ENCODE measurements at places on chromosomes 5 and 9.
A peak's percentile ranks its signal among the peaks of the same experiment; 100 is the strongest.

- DNase-seq: no peak
These were observed 48.8 kb downstream of the FAM81B start for GRCh38 chr5:95439801-95440493.

- no peak for DNase-seq
These were observed 413.5 kb upstream of the CLINT1 start for GRCh38 chr5:158272409-158272808.

DNA sequence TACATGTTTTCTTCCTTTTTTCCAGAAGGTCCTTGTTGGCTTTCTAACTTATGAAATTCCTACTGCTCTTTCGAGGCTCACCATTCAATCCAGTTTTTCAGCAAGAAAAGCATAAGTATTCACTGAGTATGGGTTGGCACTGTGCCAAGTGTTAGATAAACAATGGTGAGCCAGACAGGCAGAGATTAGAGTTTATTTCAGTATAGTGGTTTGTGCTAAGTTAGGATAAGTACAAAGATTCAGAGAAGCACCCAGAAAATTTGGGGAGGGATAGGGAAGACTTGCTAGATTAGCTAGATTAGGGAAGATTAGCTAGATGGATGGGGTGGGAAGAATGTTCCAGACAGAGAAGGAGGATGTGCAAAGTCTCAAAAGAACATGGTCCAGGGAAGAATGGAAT is 122.9 kb downstream of the OXCT1 start:
- no peak for DNase-seq

DNA sequence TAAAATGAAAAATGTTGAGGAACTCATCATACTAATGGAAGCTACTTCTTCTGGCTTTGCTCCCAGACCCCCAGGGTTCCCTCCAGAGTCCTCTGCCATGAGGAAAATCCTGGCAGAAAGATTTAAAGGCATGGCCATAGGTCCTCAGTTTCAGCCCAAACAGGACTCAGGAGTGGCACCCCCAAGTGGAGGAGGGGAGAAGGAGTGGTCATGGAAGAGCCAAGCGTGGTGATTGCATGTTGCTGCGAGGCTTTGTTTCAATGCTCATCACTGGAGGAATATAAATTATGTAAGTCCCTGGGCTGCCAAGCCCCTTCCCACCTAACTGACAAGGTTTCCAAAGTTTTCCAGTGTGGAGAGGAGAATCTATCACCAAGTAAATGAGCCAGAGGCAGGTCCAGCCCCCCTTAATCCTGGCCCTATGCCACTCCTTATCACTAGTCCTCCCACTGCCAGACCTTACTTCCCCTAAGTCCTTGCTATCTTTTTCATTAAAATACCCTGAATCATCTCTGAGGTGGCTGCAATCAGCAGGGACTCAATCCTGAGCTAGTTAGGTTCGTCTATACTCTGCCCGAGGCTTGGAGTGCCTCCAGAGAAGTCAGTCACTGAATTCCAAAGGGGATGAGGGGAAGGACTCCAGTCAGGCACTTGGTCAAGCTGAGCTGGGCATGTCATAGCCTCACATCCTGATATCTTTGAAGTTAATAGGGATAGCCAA is 70.7 kb upstream of the TAF1L start:
- no peak for DNase-seq

DNA sequence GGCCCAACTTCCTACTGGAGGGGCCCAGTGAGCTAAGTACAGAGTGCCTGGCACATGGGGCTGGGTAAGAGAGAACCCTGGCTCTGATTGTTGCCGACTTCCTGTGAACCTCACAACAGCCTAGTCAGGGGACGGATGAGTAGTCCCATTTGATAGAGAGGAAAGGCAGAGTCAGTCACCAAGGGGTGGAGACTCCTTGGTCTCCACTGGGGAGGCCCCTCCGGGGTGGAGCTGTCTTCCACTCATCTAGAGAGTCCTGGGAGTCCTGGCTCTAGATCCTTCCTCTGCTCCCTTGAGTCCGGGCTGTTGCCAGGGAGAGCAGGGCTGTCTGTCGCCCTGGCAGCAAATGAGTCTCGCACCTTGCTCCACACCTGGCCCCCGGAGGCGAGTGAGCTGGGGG is 8.0 kb downstream of the GRK6 start:
- no peak for DNase-seq

DNA sequence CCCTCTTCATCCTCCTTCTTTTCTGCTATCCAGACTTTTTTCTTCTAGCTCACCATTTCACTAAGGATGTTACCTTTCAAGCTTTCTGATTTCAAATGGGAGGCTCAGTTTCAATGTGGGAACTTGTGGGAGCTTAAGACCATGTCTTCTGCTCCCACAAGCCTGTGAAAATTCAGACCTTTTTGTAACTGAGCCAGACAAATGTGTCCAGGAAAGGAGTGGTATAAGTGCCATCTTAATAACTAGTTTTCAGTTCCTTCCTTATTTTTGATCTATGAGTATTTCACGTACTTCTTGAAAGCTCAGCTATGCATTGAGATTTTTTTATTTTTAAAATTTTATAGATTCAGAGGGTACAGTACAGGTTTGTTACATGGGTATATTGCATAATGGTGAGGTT is 4.6 kb upstream of the ERCC6L2 start:
- no peak for DNase-seq

DNA sequence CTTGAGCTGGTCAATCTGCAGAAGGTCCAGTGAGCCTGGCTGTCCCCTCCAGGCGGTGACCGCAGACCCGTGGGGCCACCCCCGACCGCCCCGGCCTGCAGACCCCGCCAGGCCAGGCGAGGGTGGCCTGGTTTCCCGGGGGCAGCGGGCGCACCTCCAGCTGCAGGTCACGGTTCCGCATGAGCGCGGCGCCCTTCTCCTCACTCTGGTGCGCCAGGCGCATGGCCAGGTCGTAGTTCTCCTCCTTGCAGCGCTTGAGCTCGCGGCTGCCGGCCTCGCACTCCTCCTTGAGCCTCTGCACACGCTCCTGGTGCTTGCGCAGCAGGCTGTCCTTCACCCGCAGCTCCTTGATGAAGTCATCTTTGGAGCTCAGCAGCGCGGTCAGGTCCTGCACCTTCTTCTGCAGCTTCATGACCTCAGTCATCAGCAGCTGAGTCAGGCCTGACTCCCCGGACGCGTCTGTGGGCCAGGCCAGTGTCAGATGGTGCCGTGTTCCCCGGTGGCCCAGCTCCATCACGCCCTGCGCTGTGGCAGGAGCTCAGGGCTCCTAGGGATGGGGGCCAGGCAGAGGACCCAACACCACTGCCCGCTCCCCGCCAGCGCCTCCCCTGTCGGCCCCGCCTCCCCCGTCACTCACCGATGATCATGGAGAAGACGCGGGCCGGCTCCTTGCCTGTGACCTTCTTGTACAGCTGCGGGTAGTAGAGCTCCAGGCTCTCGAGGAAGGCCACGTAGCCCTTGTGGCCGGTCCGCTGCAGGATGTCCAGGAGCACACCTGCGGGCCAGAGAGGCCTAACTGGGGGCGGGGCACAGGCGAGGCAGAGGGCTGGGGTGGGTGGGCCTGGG is 2.6 kb downstream of the CARD9 start:
- DNase-seq: no peak

DNA sequence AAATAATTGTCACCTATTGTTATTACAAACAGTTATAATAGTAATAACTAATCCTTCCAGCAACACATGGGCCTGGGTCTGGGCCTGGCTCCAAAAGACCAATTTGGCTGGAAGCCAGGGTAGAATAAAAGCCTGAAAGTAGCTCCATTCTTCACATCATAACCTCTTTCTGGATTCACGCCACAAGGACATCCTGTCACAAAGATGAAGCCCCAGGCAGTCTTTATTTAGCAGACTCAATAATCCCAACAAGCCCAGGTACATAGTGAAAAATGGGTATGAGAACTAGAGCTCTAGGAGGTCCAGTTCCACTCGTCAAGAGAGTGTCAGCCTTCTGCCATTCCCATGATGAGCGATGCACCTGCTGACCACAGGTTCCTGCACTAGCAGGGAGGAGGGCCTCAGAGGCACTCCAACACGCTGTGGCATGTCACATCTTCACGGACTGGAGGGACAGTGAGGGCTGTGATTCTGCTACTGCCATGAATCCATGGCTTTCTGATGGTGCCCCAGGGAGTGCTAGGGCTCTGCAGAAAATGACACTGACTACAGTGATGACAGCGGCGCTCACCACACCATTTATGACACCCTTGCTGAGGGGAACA is 124.9 kb downstream of the SPOCK1 start:
- no peak for DNase-seq

GRCh38 chr5:148875205-148875875 is 48.9 kb downstream of the ADRB2 start:
- DNase-seq: no peak

GRCh38 chr9:9552665-9553064 is 1060.1 kb downstream of the PTPRD start:
- DNase-seq: no peak

- DNase-seq: no peak
These were observed 257.6 kb downstream of the NFIB start for GRCh38 chr9:14056316-14056861.

GRCh38 chr5:1536322-1536845 is 12.6 kb upstream of the LPCAT1 start:
- peak; percentile 39 for DNase-seq

DNA sequence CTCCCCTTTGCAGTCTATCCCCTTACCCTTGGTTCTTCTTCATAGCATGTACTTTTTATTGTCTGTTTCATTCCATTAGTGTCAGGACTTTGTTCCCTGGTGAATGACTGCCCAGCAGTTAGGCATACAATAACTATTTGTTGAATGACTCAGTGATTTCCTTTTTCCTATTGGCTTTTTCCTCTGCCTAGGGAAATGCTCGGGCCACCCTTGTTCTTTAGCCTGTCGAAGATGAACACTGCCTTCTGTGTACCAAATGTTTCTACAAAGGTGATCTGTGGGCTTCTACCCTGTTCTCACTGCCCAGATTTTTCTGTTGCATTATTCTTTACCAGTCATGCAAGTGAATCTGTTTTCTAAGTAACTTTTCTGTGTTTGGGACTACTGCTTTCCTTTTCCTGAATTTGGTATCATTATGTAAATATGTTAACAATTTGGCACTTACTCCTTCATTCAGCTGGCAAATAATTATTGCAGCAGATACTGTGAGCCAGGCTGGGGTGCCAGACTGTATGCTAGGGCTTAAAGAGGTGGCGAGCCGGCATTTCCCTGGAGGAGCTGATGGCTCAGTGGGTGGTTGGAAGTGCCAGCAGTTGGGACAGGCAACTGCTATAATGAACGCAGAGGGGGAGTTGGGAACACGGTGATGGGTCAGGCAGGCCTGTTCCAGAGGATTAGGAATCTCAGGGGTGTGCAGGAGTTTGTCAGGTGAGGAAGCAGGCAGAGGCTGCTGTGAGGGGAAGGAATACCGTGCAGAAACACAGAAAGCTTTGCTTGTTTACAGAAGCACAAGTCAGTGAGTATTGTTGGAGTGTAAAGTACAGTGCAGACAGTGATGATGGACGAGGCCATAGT is 30.6 kb downstream of the KDM4C start:
- DNase-seq: no peak

Data from stimulated activated CD8-positive, alpha-beta memory T cell treated with anti-CD3 and anti-CD28 coated beads, Interleukin-4, amount 100 ng/mL, for 4 hours (primary cell).